ENCODE measurements at places on chromosomes 1 and 21.

GRCh38 chr1:30340934-30341333 lies 382.5 kb downstream of the MATN1 start:
- DNase-seq, result no peak

DNA sequence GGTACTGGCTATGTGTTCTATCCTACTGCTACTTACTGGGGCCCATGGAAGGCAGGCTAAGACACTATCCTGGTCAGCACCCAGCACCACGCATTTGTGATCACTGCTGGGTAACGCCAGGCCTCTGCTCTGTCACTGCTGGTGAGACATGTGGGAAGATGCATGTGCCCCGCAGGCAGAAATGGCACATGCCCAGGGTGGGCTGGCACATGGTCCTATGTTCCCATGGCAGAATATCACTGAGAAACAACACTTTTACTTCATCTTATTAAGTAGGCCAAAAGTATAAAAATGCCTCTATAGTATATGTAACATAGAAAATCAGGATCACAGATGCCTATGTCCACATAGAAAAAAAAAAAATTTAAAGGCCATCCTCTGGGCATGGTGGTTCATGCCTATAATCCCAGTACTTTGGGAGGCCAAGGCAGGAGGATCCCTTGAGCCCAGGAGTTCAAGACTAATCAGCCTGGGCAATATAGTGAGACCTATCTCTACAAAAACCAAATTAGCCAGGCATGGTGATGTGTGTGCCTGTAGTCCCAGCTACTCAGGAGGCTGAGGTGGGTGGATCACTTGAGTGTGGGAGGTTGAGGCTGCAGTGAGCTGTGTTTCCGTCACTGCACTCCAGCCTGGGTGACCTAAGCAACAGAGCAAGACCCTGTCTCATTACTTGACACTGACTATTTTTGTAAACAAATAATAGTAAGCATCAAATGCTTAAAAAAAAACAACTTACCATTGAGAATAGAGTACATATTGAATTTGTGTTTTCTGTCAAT lies 11.5 kb downstream of the DDX59 start:
- DNase-seq, result no peak

- no peak for DNase-seq
These were observed 2.0 kb downstream of the AHDC1 start for GRCh38 chr1:27601771-27602461.

GRCh38 chr1:7684132-7684531 lies 87.0 kb upstream of the VAMP3 start:
- no peak for DNase-seq

DNA sequence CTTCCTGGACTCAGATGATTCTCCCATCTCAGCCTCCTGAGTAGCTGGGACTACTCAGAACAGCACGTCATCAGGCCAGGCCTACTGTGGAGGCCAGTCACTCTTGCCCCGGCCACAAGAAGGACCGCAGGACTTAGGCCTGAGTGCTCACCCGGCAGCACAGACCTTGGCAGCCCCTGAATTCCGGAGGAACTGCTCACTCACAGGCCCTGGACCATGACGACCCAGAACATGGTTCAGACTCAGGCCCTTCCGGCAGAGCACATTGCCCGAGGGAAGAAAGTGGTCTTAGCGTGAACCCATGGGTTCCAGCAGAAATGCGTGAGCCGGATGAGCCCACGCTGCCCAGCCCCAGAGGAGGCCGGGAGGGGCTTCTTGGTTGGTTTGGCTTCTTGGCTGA lies 177.3 kb upstream of the TMEM51 start:
- no peak for DNase-seq

GRCh38 chr21:43006874-43007208 lies 32.5 kb downstream of the PKNOX1 start:
- DNase-seq, result no peak

- no peak for DNase-seq
These were observed 12.4 kb upstream of the FAAP20 start for GRCh38 chr1:2206813-2207487.

GRCh38 chr1:53730224-53730865 lies 8.6 kb downstream of the GLIS1 start:
- DNase-seq, result no peak

DNA sequence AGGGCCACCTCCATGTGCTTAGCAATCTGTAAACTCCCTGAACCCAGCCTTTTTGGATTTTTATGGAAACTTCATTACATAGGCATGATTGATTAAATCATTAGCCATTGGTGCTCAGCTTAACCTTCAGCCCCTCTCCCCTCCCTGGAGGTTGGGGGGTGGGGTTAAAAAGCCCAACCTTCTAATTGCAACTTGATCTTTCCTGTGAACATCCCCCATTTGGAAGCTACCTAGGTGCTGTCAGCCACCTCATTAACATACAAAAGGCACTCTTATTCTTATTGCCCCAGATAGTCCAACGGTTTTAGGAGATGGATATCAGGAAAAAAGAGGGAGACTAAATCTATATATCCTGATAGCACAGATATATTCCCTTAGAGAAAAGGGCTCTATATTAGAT lies 424.0 kb upstream of the BEND5 start:
- no peak for DNase-seq

GRCh38 chr1:156711011-156711817 lies 5.8 kb upstream of the CRABP2 start:
- no peak for DNase-seq

- peak; percentile 74 for DNase-seq
These were observed 1.6 kb downstream of the RAB4A start for GRCh38 chr1:229272164-229273158.
